Activated CD4-positive, alpha-beta T cell treated with anti-CD3 and anti-CD28 coated beads, Interleukin-2, amount 50 U/mL, for 1 hour (primary cell): ENCODE measurements at places on chromosomes 11 and 22.

- DNase-seq: no peak
Measured at GRCh38 chr11:20501971-20502370, 97.4 kb upstream of the SLC6A5 start.

GRCh38 chr11:21908211-21908610, 284.7 kb upstream of the ANO5 start:
- no peak for DNase-seq

GRCh38 chr11:89608234-89608966, 101.7 kb upstream of the TRIM77 start:
- no peak for DNase-seq

GRCh38 chr22:36227396-36227795, 11.9 kb downstream of the APOL2 start:
- DNase-seq: no peak

DNA sequence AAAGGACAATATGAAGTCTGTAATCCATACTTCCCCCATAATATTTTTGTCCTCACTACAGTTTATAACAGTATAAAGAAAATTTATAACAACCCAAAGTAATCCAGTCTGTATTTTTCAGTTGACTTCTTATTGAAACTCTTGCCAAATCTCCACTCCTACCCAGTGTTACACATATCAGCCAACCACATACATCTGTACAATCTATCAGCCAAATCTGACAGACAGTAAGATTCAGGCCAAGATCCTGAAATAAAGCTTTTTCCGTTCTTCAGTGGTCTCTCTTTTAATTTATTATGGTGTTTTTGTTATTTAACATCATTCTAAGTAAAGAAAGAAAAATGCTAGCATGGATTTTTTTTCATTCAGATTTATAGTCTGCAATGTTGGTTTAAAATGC, 2370.9 kb upstream of the RAG2 start:
- no peak for DNase-seq

- no peak for DNase-seq
Measured at GRCh38 chr11:100785148-100785983, 98.3 kb downstream of the ARHGAP42 start.

- DNase-seq: no peak
Measured at GRCh38 chr11:62752177-62752785, 1.7 kb downstream of the ZBTB3 start.

- no peak for DNase-seq
Measured at GRCh38 chr11:124551189-124551588, 7.7 kb upstream of the OR8B12 start.

- DNase-seq: no peak
Measured at GRCh38 chr11:107482234-107482633, 24.6 kb upstream of the CWF19L2 start.

DNA sequence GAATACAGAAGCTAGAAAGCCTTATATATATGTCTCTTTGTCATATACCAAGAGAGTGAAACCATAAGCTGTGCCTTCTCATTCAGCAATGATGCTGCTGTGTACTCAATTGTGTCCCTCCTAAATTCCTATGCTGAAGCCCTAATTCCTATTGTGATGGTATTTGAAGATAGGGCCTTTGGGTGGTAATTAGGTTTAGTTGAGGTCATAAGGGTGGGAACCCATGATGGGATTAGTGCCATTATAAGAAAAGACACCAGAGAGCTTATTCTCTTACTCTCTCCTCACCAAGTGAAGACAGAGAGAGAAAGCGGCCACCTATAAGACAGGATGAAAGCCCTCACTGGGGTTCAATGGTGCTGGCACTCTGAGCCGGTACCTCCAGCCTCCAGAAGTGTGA, 1191.3 kb upstream of the TENM4 start:
- DNase-seq: no peak

- no peak for DNase-seq
Measured at GRCh38 chr11:66609721-66610617, 6.5 kb upstream of the RBM14 start.

DNA sequence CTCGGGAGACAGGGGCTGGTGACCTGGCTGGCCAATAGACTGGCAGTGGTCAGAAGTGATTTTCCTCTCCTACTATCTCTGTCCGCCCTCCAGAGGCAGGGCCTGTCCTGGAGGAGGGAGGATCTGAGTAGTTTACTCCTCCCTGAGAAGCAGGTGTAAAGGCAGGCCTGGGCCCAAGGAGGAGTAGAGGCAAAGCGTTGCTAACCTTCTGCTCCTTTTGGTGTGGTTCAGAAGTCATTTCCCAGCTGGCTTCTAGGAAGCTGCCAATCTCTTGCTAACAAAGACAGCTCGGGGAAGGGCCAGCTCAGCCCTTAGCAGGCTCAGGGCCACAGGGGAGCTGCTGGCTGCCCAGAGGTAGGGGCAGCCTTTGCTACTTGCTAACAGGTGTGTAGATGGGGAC, 151.1 kb upstream of the NECTIN1 start:
- DNase-seq: no peak

GRCh38 chr11:17633987-17634775, 85.2 kb upstream of the MYOD1 start:
- DNase-seq: no peak

DNA sequence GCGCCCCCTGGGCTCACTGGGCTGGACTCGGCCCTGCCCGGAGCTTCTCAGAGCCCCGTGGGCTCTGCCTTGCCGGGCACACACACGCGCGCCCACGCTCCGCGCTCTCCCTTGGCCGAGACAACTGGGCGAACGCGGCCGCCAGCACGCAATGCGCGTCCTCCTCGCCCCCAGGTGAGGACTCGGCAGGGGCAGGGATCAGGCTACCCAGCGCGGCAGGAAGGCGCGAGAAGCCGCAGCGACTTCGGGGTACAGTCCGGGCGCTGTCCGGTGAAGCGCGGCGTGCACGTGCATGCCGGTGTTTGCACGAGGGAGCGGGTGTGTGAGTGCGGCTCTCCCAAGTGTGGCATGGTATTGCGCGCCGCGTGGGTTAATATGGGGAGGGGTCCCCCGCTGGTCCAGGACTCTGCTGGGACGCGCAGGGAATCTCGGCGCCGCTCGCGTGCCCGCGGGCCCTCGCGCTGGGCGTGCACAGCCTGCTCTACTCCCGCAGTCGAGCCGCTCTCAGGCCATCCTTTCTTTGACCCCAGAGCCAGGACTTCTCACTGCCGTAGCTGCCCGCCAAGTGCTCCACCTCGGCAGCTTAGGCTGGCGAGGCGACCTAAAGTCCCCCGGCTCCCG, 5.4 kb downstream of the WNT7B start:
- DNase-seq: no peak

DNA sequence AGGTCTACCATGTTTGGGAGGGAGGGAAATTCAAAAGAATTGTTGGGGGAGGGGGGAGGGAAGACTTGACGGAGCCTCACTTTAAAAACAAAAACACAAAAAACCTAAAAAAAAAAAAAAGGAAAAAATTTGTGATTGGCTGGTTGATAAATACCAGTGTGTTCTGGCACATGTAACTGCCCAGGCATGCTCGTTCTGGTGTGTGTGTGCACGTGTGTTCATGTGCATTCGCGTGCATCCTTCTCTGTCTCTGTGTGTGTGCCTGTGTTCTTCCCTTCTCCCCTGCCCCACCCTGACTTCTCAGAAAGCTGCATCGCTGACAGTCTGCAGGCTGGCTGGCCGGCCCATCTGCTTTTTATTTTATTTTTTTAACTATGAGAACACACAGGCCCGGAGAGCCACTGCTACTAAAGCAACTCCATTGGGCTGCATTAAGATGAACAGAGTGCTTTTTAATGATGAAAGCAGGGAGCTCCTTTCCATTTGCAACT, 22.6 kb upstream of the ADSL start:
- no peak for DNase-seq

DNA sequence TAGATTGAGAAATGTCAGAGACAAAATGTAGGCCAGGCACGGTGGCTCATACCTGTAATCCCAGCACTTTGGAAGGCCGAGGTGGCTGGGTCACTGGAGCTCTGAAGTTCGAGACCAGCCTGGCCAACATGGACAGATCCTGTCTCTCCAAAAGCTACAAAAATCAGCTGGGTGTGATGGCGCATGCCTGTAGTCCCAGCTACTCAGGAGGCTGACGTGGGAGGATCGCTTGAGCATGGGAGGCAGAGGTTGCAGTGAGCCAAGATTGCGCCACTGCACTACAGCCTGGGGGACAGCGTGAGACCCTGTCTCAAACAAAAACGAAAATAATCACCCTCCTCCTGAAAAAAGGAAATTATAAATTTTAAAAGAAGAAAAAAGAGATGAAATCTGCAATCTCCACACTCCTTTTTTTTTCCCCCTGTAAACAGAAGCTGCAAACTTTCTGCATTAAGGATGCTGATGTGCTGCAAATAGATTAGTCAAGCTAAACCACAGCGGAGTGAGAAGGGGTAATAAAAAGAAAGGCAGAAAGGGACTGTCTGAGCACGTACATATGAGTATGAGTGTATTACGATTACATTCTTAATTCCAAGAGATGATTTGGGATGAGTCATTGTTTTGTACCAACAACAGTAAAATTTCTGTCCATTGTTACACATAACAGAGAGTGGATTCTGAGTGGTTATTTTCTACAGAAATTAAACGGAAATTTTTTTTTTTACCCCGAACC, 87.3 kb downstream of the SIK3 start:
- no peak for DNase-seq

- no peak for DNase-seq
Measured at GRCh38 chr11:57471496-57471895, 11.2 kb downstream of the RTN4RL2 start.

DNA sequence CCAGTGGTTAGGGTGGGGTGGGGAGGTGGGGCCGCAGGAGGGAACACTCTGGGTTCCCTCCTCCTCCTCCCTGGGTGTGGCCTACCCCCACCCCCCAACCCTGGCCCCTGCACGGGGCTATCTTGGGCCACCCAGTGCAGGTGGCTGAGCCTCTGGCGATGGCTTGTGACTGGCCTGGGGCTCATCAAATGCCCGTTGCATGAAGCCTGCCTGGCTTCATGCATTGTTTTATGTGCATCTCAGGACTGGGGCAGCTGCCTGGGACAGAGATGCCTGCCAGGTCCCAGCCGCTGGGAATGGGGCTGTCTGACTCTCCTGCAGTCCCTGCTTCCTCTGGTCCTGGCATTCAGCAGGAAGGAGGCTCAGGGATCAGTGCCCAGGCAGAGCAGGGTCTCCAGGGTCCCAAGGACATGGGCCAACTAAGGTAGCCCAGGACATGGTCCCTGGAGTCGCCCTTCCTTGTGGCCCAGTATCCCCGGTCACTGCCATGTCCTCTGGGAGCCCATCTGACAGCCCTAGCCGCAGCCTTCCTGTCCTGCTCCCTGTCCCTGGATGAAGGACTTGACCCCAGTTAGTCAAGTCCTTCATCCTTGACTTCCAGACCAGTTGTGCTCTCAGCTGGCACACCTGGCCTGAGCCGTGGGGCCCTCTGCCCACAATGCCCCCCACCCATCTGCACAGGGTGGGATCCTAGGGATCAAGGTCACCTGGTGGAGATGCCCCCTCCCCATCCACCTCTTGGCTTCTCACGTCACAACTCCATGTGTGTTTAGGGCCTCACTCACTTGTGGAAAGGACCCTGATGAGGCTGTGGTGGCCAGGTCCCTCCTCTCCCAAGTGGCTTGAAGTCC, 112.1 kb upstream of the FGF3 start:
- no peak for DNase-seq

GRCh38 chr11:86672007-86672621, at the start of gene ME3:
Gene ME3 (minus strand): TSS chr11:86672616.
- DNase-seq: peak; percentile 30
